Activated gamma-delta T cell (primary cell): ENCODE measurements at places on chromosomes 3 and 15.

DNA sequence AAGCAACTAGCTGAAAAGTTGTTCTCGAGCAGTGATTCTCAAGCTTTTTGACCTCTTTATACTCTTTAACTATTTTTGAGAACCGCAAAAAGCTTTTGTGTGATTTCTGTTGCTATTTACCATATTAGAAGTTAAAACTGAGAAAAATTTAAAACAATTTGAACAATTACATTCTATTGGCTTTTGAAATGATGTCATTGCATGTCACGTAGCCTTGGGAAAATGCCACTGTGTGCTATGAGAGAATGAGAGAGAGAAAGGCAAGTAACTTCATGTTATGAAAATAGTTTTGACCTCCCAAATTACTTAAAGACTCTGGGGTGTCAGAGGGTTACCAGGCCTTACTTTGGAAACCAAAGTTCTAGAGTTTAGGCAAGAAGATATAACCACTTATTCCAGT, 8.0 kb downstream of the USP13 start:
- no peak for DNase-seq

GRCh38 chr3:159788291-159788690, 200.3 kb upstream of the IL12A start:
- DNase-seq: no peak

- no peak for DNase-seq
These were observed 354.3 kb downstream of the AGBL1 start for GRCh38 chr15:86433983-86434382.

- no peak for DNase-seq
These were observed 499.9 kb upstream of the LMCD1 start for GRCh38 chr3:8001712-8002111.

DNA sequence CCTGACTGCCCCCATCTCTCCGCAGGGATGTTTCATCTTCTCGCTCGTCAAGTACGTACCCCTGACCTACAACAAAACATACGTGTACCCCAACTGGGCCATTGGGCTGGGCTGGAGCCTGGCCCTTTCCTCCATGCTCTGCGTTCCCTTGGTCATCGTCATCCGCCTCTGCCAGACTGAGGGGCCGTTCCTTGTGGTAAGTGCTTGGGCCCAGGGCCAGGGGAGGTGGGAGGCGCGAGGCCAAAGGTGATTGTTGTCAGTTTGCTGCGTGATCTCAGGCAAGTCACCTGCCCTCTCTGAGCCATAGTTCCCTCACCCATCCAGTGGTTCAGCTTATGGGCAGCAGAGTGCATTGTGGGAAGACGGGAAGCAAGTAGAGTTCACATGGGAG, 58.5 kb downstream of the GRIP2 start:
- no peak for DNase-seq

DNA sequence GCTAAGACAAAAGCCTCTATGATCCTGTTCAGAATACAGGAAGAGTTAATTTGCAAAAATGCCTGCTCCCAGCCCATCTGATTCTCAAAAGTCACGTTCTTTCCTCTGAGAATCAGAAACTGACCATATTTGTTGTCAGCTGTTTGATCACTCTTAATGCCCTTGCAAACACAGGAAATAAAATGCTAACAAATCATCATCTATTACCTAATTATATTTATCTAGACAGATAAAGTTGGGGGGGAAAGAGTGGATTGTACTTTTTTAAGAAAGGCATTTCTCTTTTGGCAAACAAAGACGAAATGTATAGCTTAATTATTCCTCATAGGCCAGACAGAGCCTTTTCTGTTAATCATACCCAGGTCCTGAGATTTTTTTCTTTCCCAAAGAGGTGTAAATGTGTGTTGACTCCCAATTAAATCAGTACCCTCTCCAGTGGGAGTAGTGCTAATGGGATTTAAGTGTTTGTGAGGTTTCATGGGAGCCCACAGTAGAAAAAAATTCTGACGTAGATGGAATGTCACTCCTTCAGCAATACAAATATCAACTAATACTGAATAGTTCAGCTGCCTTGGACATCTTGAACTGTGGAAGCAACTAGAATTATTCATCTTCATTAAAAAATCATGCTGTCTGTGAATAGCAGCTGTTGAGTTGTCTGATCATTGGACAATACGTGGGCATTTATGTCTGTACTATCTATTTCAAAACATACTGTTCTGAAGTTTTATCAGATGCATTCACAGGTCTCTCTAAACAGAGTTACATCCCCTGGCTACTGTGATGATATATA, 22.5 kb upstream of the BNIP2 start:
- DNase-seq: no peak

DNA sequence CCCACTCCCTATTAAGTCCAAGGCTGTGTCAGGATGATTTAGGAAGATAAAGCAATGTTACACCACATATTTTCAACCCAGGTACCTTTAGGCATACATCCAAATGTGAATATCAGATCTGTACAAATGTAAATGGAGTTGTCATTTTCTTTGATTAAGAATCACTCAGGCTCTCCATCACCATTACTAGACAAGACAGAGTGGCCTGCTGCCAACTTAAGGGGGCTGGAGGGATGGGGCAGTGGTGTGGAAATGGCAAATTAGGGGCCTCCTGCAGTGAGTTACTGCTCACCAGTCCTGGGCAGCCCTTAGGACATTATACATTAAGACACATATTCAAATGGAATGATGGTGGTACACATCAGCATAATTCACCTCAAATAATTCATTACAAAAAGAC, 211.0 kb downstream of the TNIK start:
- no peak for DNase-seq

- no peak for DNase-seq
These were observed 148.1 kb downstream of the KLHL25 start for GRCh38 chr15:85646538-85647091.

- peak; percentile 7 for DNase-seq
These were observed 76.6 kb upstream of the SNRPN start for GRCh38 chr15:24878153-24878552.

- DNase-seq: no peak
These were observed 787.7 kb downstream of the MCTP2 start for GRCh38 chr15:95018888-95019545.

GRCh38 chr3:50381383-50381782, 22.1 kb upstream of the TMEM115 start:
- no peak for DNase-seq

DNA sequence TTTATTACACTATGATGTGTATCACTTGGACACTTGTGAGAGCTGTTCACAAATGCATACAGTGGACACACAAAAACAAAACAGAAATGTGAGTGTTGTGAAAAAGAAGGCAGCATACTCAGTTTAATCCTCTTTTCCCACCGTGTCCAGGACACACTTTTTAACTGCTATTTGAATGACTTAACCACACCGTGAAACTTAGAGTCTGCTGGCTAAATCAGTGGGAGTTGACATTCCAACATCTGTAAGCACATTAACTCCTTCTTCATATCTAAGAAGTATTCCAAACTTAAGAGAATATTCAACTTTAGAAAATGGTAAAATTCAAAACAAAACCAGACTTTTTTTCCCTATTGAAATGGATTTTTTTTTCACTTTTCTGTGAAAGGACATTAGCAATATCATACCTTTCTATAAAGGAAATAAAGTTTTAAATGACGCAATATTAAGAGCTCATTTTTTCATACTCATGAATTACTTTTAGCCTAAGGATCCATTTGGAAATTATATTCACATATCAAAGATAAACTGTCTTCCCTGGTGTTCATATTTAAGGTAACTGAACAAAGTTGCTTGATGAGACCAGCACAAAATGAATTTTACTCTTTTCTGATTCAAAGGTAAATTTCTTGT, 316.6 kb downstream of the RBMS3 start:
- no peak for DNase-seq

GRCh38 chr3:179482857-179483256, 31.6 kb upstream of the GNB4 start:
- no peak for DNase-seq

DNA sequence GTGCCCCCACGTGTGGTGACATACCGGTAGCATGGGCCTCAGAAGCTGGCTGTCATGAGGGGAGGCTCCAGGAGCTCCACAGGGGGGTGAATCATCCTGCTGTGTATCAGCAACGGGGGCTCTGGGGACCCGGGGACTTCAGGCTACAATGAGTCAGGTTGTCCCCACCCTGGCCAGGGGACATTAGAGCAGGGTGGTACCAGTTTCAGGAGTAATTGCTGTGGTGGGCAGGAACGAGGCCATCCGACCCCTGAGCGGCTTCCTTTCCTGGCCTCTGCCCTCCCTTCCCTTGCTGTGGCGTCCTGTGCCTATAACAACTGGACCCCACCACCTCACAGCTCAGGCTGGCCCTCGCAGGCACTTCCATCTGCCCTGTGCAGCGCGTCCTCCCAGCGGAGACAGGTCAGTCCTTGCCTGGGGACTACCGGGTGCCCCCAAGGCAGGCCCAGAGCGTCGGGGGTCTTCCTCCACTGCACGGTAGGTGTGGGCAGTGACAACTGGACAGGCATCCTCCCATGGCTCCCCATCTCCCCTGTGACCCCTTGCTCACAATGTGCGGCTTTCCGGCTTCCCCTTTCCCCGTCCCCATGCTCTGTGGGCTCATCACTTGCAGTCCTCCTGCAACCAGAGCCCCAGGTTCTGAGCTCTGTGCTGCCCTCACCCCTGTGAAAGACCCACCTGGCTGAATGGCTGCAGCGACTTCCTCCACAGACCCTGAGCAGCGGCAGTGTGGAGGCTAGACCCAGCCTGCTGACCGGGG, 57.0 kb downstream of the KLF15 start:
- no peak for DNase-seq

GRCh38 chr15:59330649-59331048, 42.0 kb downstream of the MYO1E start:
- DNase-seq: no peak

- DNase-seq: no peak
These were observed 75.7 kb upstream of the TPRG1 start for GRCh38 chr3:189096092-189096491.

- DNase-seq: no peak
These were observed 5.4 kb downstream of the ACAD11 start for GRCh38 chr3:132654190-132654589.

DNA sequence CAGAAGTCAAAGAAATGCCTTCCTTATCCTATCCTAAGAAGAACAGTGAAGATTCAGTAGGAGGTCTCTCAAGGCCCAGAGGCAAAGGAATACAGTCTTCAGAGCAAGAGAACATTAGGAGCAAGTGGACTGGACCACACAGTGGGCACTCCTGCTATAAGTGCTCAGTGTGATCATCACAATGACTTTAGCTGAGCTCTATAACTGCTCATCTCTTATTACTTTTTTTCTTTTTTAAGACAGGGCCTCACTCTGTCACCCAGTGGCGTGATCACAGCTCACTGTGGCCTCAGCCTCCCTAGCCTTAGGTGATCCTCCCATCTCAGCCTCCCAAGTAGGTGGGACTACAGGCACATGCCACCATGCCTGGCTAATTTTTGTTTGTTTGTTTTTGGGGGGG, 48.1 kb downstream of the COL8A1 start:
- no peak for DNase-seq

DNA sequence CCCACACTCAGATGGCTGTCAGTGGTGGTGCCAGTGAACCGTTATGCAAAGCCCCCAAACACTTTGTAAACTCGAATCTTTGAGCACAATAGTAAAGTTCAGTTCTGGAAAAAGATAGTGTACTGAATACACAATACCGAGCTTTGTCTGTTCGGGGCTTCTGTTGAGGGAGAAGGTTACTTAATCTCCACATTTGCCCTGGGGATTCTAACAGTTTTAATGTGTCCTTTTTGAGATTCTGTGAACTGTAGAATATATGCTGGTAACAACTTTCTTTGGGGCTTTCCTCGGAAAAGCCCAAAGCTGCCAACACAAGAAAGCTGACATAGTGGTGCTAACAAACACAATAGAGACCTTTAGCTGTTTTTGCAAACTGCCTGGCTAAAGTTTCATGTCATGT, 686.5 kb downstream of the ROBO1 start:
- DNase-seq: no peak

- no peak for DNase-seq
These were observed 25.8 kb upstream of the NEDD4 start for GRCh38 chr15:56019060-56019793.

- DNase-seq: no peak
These were observed 65.6 kb downstream of the ZBTB20 start for GRCh38 chr3:115081444-115081843.

GRCh38 chr15:85760049-85760448, 34.7 kb downstream of the KLHL25 start:
- no peak for DNase-seq

GRCh38 chr3:30646181-30646876, 39.9 kb downstream of the TGFBR2 start:
- no peak for DNase-seq

- DNase-seq: no peak
These were observed 24.2 kb upstream of the GMPPB start for GRCh38 chr3:49747792-49748480.

GRCh38 chr3:93923006-93923405, 50.7 kb downstream of the PROS1 start:
- no peak for DNase-seq

DNA sequence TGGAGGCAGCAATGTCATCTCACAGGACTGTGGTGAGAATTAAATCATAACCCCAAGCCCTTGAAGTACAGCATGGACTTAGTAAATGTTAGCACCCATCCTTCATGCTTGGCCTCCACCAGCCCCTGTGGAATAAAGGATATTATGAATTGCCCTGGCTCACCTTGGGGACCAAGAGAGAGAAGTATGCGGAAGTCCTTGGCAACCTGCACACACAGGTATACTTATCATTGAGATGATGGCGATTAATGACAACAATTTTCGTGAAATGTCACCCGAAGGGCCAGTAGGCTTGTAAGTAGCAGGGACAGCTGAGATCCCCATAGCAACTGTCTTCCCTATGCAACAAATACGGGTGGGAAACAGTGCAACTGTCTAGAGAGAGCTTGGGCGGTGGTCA, 102.0 kb downstream of the FAM43A start:
- no peak for DNase-seq

DNA sequence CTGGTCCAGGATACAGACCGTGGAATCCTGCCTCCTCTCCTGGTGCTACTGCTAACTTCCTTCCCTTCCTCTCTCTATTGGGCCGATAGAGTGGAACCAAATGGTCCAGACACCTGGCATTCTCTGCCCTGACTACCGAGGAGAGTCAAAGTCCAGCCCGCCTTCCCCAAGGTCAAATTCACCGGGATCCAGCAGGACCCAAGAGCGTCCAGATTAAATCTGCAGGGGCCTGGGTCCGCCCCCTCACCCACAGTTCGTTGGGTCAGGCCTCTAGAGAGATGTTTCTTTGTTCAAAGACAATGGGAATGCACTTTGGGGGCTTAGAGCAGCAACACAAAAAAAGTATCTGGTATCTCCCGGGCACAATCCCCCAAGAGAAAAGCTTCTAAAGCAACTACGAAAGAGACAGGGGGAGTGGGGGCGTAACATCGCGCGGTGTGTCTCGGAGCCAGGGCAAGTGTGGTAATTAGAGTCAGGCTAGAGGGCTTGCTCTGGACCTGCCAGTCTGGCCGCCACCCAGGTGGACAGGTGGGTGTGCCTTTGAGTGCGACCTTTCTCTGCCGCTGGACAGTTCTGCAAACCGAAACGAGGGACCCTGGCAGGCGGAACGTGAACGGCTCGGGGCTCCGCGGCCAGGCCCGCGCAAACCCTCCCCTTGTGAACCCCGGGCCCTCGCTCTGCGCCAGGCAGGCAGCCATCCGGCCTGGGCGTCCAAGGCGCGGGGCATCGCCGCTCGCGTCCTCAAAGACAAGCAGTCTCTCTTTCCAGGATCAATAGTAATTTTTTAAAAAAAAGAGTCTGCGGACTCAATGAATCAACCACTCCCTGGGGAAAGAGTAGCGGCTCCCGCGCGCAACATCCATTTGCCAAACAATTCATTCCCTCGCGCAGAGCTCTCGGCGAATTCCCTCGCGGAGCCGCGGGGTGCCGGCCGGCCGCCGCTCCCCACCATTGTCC, 806 bp downstream of the KLHL25 start:
- peak; percentile 22 for DNase-seq

- DNase-seq: no peak
These were observed 40.2 kb downstream of the P2RY1 start for GRCh38 chr3:152874896-152875749.

GRCh38 chr3:116886202-116886893, 176.8 kb downstream of the TUSC7 start:
- no peak for DNase-seq
